ENCODE measurements at places on chromosomes 11 and 22. TPM values are rescaled to one million over a fixed set of nuclear protein-coding genes. Genes with fewer than 3 reads are reported as not detected.
A peak's percentile ranks its signal among the peaks of the same experiment; 100 is the strongest.

The NNMT gene
- not detected for total RNA-seq

The RASSF7 gene
- total RNA-seq, result 52.7 TPM

- peaks cover 42% of the 10 kb centered on the region for H3K4me1 ChIP-seq
- H3K36me3 ChIP-seq, result peaks cover 22% of the 10 kb centered on the region
- peak; percentile 77 for DNase-seq
- peak overlapping the region; percentile 98 for H3K27ac ChIP-seq
- no peaks in the 10 kb centered on the region for H3K27me3 ChIP-seq
Measured at GRCh38 chr22:49962012-49962750, 1.6 kb downstream of the PIM3 start.

The BATF2 gene
- 0.17 TPM for total RNA-seq

- H3K27me3 ChIP-seq, result no peaks in the 10 kb centered on the region
- no peak overlapping the region for H3K27ac ChIP-seq
- DNase-seq, result no peak
- H3K36me3 ChIP-seq, result no peaks in the 10 kb centered on the region
- H3K4me1 ChIP-seq, result no peaks in the 10 kb centered on the region
Measured at GRCh38 chr11:85307366-85307765, 319.8 kb downstream of the DLG2 start.

The ZC3H7B gene
- total RNA-seq, result 39.4 TPM

The ANO1 gene
- total RNA-seq, result not detected

DNA sequence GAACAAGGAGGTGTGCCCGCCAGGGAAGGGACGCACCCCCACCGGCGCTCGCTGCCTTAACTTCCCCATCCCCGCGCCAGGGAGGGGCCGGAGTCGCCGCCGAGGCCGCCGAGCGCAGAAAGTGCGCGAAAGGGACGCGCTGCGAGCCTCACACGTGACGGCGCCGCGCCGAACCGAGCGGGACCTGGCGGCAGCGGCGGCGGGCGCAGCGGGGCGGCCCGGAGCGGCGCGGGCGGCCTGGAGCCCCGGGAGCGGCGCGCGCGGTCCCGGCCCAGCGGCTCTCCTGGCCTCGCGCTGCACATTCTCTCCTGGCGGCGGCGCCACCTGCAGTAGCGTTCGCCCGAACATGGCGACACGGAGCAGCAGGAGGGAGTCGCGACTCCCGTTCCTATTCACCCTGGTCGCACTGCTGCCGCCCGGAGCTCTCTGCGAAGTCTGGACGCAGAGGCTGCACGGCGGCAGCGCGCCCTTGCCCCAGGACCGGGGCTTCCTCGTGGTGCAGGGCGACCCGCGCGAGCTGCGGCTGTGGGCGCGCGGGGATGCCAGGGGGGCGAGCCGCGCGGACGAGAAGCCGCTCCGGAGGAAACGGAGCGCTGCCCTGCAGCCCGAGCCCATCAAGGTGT, at the start of gene SORL1:
Gene SORL1, plus strand, starts transcription at position 329 of the 623 bp plus-strand sequence. Its CDS starts 18 bp downstream, at position 347.
- H3K27ac ChIP-seq, result peak within 1 kb of the TSS; percentile 79
- peaks cover 82% of the 10 kb centered on the region for H3K4me1 ChIP-seq
- no peaks in the 10 kb centered on the region for H3K36me3 ChIP-seq
- no peaks in the 10 kb centered on the region for H3K27me3 ChIP-seq
- peak within 1 kb of the TSS; percentile 82 for H3K4me3 ChIP-seq
- DNase-seq, result peak; percentile 81

GRCh38 chr11:75406338-75406777, 7.0 kb downstream of the RPS3 start:
- peaks cover 56% of the 10 kb centered on the region for H3K36me3 ChIP-seq
- no peaks in the 10 kb centered on the region for H3K27me3 ChIP-seq
- no peak for DNase-seq
- H3K4me1 ChIP-seq, result peaks cover 36% of the 10 kb centered on the region

DNA sequence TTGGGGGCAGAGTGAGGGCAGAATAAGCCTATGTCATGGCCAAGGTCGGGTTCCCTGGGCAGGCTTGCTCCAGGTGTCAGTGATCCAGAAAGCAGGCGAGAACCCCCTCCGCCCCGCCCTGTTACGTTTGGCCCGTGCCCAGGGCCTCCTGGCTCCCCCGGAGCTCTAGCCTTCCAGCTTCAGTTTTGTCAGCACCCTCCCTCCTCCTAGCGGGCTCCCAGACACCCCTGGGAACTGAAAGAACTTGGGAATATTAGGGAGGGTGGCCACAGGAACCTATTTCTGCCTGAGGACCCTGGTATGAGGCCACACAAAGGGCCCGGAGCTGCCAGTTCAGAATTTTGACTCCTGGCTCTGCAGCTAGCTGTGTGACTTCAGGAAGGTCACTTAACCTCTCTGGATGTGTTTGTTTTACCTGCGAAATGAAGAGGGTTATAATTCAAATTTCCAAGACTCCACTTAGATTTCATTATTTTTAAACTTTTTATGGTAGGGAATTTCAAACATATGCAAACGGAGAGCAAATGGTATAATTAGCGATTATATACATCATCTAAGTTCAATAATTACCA, 1.2 kb downstream of the TUBA8 start:
- no peaks in the 10 kb centered on the region for H3K27me3 ChIP-seq
- H3K36me3 ChIP-seq, result no peaks in the 10 kb centered on the region
- H3K4me1 ChIP-seq, result peaks cover 20% of the 10 kb centered on the region
- DNase-seq, result no peak

The CCDC89 gene
- 0.70 TPM for total RNA-seq

GRCh38 chr11:75428281-75428724, 4.7 kb downstream of the KLHL35 start:
- H3K27me3 ChIP-seq, result peaks cover 6% of the 10 kb centered on the region
- no peaks in the 10 kb centered on the region for H3K36me3 ChIP-seq
- H3K27ac ChIP-seq, result no peak overlapping the region

GRCh38 chr11:126335463-126335760, 20.1 kb upstream of the ST3GAL4 start:
- no peak overlapping the region for H3K27ac ChIP-seq
- H3K4me1 ChIP-seq, result no peaks in the 10 kb centered on the region
- H3K4me3 ChIP-seq, result no peak overlapping the region
- no peaks in the 10 kb centered on the region for H3K27me3 ChIP-seq
- peaks cover 54% of the 10 kb centered on the region for H3K36me3 ChIP-seq

DNA sequence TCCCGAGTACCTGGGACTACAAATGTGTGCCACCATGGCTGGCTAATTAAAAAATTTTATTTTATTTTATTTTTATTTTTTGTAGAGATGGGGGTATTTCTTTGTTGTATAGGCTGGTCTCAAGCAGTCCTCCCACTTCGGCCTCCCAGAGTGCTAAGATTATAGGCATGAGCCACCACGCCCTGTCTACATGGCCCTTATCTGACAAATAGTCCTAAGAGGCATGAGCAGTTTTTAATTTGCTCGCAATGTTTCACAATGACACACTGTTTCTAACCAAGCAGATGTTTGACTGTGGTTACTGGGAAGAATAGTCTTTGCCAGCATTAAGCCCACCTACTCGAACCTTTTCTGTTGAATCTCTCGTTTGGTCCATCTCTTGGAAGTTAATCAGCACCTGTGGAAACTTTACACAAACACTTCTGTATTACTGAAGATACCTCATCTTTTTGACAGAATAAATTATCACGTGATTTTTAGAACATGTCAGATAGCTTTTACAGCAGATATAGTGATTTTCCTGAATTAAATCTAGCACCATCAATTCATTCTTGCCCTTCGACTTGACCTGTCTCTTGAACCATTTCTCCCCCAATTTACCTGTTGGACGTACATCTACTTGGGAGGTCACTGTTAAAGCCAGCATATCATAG, 71.4 kb downstream of the MTMR3 start:
- peaks cover 12% of the 10 kb centered on the region for H3K4me1 ChIP-seq
- no peak overlapping the region for H3K27ac ChIP-seq
- H3K36me3 ChIP-seq, result no peaks in the 10 kb centered on the region
- DNase-seq, result no peak
- H3K4me3 ChIP-seq, result no peak overlapping the region
- no peaks in the 10 kb centered on the region for H3K27me3 ChIP-seq

GRCh38 chr22:49013707-49014106, 814.0 kb downstream of the BRD1 start:
- no peaks in the 10 kb centered on the region for H3K4me1 ChIP-seq
- no peaks in the 10 kb centered on the region for H3K27me3 ChIP-seq
- H3K27ac ChIP-seq, result no peak overlapping the region
- H3K4me3 ChIP-seq, result no peak overlapping the region
- DNase-seq, result no peak

- no peaks in the 10 kb centered on the region for H3K4me1 ChIP-seq
- no peak overlapping the region for H3K4me3 ChIP-seq
- H3K27me3 ChIP-seq, result no peaks in the 10 kb centered on the region
- H3K27ac ChIP-seq, result no peak overlapping the region
- DNase-seq, result no peak
Measured at GRCh38 chr22:25332386-25332785, 112.9 kb downstream of the CRYBB2 start.

- H3K27ac ChIP-seq, result peak overlapping the region; percentile 52
- H3K36me3 ChIP-seq, result no peaks in the 10 kb centered on the region
- no peaks in the 10 kb centered on the region for H3K27me3 ChIP-seq
- peaks cover 63% of the 10 kb centered on the region for H3K4me1 ChIP-seq
Measured at GRCh38 chr11:2306452-2306823, 4.6 kb downstream of the TSPAN32 start.

GRCh38 chr11:6414874-6415328, 4.0 kb downstream of the APBB1 start:
- H3K27ac ChIP-seq, result peak overlapping the region; percentile 13
- no peak overlapping the region for H3K4me3 ChIP-seq
- no peak for DNase-seq

DNA sequence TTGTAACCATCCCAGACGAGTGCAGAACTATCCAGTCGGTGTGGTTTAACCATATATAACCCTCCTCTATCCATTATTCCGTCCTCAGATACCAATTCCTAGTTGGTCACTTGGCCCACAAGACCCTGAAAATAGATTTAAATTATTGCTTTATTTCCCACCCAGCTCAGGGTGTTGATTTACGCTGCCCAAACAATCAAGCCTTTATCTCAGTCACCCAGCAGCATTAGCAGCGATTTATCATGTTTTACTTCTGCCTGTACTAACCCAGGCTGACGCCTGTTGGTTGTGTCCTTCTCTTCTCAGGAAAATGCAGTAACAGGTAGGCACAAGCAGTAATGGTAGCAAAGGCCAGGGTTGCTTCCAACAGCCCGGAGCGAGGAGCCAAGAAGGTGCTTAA, 81.2 kb downstream of the DSCAML1 start:
- H3K4me1 ChIP-seq, result no peaks in the 10 kb centered on the region
- no peak overlapping the region for H3K4me3 ChIP-seq
- H3K36me3 ChIP-seq, result no peaks in the 10 kb centered on the region
- no peak for DNase-seq

GRCh38 chr11:109785714-109786113, 307.5 kb upstream of the ZC3H12C start:
- no peak for DNase-seq
- H3K27me3 ChIP-seq, result no peaks in the 10 kb centered on the region
- no peak overlapping the region for H3K4me3 ChIP-seq

DNA sequence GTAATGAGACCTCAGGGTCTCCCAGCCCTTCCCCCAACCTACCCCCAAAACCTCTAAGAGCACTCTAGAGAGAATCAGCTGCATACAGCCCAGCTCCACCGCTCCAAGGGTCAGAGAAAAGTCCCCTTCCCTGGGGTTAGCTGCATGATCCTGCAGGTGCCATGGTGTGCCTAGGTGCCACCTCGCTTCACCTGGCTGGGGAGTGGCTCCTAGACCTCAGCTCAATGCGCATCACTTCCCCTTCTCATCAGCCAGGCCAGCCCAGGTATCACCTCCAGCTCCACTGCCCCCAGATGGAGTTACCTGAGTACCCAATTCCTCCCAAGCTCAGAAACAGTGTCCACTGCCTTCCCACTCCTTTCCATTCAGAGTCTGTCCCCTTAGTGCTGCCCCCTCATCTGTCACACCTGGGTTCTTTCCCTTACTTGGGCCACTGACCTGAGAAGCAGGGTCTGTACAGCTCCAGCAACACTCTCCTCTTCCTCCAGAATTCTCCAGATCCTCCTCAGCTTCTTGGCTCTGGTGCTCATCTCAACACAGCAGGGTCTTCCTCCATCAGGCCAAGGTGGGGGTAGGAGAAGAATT, 1.3 kb downstream of the STARD10 start:
- peak overlapping the region; percentile 97 for H3K27ac ChIP-seq
- DNase-seq, result no peak
- H3K36me3 ChIP-seq, result no peaks in the 10 kb centered on the region
- H3K4me1 ChIP-seq, result peaks cover 23% of the 10 kb centered on the region
- H3K27me3 ChIP-seq, result no peaks in the 10 kb centered on the region

The LGALS1 gene
- total RNA-seq, result 64.8 TPM

GRCh38 chr11:87974797-87975196, 200.4 kb downstream of the RAB38 start:
- no peak overlapping the region for H3K4me3 ChIP-seq
- no peaks in the 10 kb centered on the region for H3K27me3 ChIP-seq
- no peak overlapping the region for H3K27ac ChIP-seq
- no peaks in the 10 kb centered on the region for H3K4me1 ChIP-seq
- no peak for DNase-seq

DNA sequence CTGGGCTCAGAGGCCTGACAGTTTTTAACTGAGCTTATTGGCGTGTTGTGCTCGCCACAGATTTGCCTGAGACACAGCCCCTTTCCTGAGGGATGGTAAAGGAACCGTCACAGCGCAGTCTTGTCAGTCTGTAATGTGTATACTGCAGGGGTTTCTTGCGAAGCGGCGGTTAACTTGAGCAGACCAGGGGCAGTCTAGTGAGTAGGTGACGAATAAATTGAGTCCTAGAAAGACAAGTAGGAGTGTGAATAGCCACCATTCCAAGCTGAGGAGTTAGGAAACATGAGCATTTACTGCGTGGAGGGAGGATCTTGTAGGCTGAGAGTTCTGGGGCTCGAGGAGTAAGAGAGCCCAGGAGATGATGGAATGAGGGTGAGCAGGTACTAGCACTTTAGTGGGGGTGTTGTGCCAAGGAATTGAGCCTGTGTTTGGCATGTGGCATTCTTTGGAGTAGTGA, 1.4 kb downstream of the MED15 start:
- H3K4me1 ChIP-seq, result peaks cover 55% of the 10 kb centered on the region
- H3K4me3 ChIP-seq, result peak overlapping the region; percentile 51
- H3K27ac ChIP-seq, result peak overlapping the region; percentile 93
- H3K36me3 ChIP-seq, result peaks cover 6% of the 10 kb centered on the region
- DNase-seq, result no peak
- no peaks in the 10 kb centered on the region for H3K27me3 ChIP-seq

GRCh38 chr22:20982563-20982882, 426 bp downstream of the LZTR1 start:
- peak overlapping the region; percentile 77 for H3K27ac ChIP-seq
- peak overlapping the region; percentile 64 for H3K4me3 ChIP-seq
- peaks cover 8% of the 10 kb centered on the region for H3K36me3 ChIP-seq
- DNase-seq, result no peak

GRCh38 chr11:70064726-70065317, 13.3 kb upstream of the ANO1 start:
- H3K4me3 ChIP-seq, result no peak overlapping the region
- no peak for DNase-seq
- H3K36me3 ChIP-seq, result no peaks in the 10 kb centered on the region

- H3K27me3 ChIP-seq, result no peaks in the 10 kb centered on the region
- H3K27ac ChIP-seq, result no peak overlapping the region
- H3K36me3 ChIP-seq, result peaks cover under 1% of the 10 kb centered on the region
- peaks cover 54% of the 10 kb centered on the region for H3K4me1 ChIP-seq
Measured at GRCh38 chr11:96290031-96290430, 53.0 kb downstream of the MAML2 start.

GRCh38 chr11:17898782-17899181, 114.1 kb downstream of the SERGEF start:
- no peaks in the 10 kb centered on the region for H3K36me3 ChIP-seq
- no peaks in the 10 kb centered on the region for H3K27me3 ChIP-seq
- no peak overlapping the region for H3K4me3 ChIP-seq
- DNase-seq, result no peak
- H3K4me1 ChIP-seq, result no peaks in the 10 kb centered on the region

Data from CD4-positive, alpha-beta memory T cell (primary cell).